ENCODE measurements at places on chromosomes 4 and X.

DNA sequence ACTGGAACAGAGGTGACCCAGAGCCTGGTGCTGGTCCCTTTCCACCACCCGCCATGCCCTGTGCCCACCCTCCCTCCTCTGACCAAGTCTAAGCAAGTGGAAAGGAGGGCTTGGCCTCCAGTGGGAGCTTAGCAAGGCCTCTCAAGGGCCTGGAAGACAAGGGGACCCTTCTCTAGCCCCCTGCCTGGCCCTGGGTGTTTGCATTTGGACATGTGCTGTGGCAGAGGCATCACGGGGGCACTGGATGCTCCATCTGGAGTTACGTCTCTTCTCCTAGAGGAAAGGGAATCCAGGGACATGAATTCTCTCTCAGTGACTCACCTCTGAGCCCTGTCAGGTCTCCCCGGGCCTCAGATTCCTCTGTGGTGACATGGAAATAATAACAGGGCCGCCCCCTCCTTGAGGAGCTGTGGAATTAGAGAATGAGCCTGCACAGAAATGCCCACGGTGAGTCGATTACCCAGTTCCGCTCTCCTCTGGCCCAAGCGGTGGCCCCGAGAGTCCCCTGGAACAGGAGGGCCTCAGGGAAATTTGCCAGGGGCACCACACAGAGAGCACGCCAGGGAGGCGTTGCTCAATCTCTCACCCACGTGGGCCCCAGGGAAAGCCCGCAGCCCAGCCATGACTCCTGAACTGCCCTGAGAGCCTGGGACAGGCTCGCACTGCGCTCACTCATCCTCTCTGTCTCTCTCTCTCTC is 189.6 kb downstream of the BCOR start:
- no peak for DNase-seq

- DNase-seq, result no peak
Measured at GRCh38 chr4:70715097-70715496, 6.7 kb upstream of the RUFY3 start.

DNA sequence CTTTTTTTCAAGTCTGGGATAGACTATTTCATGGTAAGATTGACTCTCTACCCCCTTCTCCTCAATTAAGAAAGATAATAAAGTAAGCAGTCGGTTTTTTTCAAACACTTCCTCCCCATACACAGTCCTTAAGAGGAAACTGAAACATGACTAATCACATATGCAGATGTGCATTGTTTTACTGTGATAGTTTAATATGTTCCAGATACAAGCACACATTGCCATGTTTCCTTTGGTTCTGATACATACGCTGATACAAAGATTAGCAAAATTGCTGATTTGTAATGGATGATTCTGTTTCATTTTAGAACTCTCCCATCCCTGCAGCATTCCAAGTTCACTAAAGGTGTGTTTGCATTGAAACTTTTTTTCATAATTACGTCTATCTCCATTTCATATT is 76.1 kb downstream of the FBXO8 start:
- DNase-seq, result no peak

DNA sequence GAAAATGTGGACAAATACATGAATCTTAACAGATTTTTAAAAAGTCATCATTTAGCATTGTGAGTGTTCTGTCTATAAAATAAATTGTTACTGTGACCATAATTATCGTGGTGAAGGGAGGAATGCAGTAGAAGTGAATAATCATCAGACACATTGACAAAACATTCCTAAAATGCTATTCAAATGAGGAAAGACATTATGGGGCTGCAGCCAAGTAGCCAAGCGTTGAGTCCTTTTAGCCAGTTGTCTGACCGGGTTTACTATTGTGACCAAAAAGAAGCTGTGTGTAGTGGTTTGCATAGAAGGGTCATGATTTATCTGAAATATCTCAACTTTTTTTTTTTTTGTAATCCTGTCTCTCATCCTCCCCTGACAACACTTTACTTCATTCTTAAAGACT is 19.5 kb downstream of the WWC2 start:
- DNase-seq, result no peak
